ENCODE measurements at places on chromosomes 1 and 21.

DNA sequence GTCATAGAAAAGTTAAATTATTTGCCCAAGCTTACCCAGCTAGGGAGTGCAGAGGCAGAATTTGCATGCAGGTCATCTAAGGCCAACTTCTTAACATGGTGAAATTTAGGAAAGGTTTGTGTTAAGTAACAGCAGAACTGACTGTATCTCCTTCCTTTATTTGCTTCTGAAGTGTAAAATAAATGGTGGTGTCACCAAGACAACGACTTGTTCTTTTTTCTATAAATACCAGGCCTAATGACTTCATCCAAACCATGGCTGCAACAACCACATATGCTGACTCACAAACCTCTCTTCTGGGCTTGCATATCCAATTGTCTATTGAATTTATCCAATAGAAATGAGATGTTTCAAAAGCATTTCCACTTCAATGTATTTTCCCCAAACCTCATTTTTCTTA, 19.1 kb downstream of the COL24A1 start:
- no peak for DNase-seq

DNA sequence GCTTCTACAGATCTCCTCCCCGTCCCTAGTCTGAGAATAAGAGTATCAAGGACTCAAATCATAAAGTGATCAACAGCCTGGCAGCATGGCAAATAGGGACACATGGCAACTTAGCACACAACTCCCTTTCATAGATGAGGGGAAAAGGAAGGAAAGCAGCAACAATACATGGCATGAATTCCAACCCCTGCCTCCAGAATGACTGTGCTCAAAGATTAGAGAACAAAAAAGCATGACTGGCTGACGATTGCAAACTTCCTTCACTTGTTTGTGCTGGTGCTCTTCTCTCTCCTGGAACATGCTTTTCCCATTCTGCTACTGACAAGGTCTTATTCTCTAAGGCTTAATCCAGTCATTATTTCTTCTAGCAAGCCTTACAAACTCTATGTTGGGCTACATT, 11.5 kb downstream of the KTI12 start:
- DNase-seq = no peak

DNA sequence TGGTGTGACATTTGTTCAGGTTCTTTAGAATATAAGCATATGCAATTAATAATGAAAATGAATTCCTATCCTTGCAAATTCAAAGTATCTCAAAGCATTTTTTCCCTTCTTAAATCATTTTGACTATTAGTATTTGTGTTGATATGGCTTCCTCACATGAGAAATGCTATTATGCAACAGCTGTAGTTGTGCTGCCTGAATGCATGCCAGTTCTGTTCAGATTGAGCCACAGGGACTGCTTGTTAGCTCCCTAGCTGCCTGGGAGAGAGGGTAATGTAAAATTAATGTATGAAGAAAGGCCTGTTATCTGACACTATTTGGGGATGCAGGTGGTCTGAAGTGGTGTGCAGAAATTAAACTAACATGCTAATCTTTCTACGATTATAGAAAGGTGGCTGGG, 45.5 kb downstream of the CACHD1 start:
- no peak for DNase-seq

GRCh38 chr1:63861052-63861691, 87.4 kb downstream of the ROR1 start:
- no peak for DNase-seq

DNA sequence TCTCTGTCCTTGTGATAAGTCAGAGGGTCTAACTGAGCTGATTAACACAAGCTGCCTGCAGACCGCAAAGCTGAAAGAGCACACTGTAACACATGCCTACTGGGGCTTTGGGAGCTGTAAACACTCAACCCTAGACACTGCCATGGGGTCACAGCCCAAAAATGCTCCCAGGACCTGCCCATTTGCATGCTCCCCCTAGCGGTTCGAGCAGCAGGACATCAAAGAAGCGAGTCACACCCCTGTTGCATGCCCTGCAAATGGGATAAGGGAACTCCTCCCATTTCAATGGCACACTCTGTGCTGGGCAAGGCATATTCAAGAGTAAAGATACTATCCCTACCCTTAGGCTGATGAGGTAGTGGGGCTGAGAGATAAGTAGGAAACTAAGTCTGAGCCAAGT, 22.8 kb downstream of the LCE3E start:
- DNase-seq = no peak

DNA sequence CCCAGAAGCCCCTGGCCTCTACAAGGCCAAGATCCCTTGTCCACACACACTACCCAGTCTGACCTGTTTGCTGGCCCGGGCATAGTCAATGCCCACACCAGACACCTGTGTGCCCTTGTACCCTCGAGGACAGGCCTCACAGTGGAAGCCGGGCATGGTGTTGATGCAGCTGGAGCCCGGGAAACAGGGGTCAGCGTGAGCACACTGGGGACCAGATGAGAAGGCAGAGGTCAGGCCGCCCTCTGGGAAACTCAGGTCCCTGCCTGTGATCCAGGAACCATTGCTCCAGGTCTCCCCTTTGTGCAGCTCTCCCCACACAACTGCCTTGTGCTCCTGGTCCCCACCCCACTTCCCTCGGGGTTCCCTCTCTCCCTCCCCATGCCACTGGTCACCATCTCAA, 5.5 kb downstream of the THBS3 start:
- no peak for DNase-seq

GRCh38 chr21:29712818-29713217, 227.0 kb downstream of the GRIK1 start:
- DNase-seq = no peak
